ENCODE measurements at places on chromosomes 2 and 18.

DNA sequence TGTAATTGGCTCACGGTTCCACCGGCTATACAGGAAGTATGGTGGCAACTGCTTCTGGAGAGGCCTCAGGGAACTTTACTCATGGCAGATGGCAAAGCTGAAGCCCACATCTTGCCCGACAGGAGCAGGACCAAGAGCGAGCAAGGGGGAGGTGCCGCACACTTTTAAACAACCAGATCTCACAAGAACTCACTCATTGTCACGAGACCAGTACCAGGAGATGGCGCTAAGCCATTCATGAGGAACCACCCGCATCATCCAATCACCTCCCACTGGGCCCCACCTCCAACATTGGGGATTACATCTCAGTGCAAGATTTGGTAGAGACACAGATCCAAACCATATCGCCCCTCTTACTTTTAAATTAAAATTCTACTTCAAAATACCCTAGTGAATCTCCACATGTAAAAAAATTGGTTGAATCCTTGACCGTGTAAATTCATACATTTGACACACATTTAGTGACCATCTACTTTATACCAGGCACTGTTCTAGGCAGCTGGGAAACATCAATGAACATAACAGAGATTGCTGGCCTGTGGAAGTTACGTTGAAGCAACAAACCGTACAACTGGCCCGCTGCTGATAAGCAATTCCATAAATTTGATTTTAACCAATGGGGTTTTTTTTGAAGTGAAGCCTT lies 87.6 kb downstream of the ALPK2 start:
- no peak for DNase-seq

GRCh38 chr2:57693965-57694364 lies 352.6 kb upstream of the VRK2 start:
- DNase-seq, result no peak

GRCh38 chr18:26487437-26487836 lies 60.9 kb downstream of the KCTD1 start:
- no peak for DNase-seq

DNA sequence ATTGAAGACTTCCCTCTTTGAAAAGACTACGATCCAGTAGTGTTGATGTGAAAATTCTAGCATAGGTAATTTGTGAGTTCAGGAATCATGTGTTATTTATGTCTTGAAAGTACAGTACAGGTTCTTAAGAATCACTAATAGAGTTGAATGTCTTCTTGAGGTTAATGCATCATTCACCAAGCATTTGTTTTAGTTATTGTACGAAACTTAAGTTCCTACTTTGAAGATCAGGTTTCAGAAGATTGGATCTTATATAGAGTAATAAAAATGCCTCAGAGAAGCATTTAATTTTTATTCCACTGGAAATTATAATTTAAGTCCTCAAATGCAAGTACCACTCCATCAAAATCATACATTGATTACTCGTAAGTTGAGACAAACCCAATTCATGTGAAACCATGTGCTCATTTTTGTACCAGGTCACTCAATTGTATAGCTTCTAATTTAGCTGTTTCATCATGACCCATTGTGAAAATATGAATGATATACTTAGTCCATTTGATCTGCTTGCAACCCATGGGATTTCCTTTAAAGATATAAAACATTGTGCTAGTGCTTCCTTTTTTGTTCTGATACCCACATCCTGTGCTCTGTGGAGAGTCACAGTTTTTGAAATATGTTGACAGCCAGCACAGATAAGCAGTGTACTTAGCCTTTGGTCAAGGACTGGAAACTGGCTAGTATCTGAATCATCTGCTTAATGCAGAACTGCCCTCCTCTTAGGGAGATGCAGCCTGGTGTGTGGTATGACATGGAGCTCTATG lies 22.5 kb upstream of the RAB27B start:
- DNase-seq, result no peak

DNA sequence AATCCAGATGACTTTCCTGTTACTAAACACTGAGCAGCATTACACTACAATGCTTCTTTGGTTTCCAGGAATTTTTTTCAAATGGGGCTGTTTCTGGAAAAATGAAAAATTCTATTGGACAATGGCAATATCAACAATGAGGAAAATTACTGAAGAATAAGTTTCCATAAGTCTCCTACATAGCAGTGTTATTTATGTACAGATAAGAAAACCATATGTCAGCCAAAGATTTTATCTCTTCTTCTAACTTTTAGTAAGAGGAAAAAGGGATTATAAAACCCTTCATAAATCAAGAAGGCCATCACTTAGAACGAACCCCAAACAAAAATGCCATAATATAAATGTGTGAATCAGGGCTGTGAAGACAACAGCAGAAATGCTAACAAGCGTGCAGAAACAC lies 31.6 kb upstream of the NOSTRIN start:
- no peak for DNase-seq

GRCh38 chr2:214203214-214203613 lies 207.6 kb upstream of the VWC2L start:
- no peak for DNase-seq

- no peak for DNase-seq
These were observed 7.5 kb upstream of the MOCOS start for GRCh38 chr18:36179562-36180355.

GRCh38 chr2:240170883-240171282 lies 30.4 kb upstream of the OTOS start:
- DNase-seq, result no peak

DNA sequence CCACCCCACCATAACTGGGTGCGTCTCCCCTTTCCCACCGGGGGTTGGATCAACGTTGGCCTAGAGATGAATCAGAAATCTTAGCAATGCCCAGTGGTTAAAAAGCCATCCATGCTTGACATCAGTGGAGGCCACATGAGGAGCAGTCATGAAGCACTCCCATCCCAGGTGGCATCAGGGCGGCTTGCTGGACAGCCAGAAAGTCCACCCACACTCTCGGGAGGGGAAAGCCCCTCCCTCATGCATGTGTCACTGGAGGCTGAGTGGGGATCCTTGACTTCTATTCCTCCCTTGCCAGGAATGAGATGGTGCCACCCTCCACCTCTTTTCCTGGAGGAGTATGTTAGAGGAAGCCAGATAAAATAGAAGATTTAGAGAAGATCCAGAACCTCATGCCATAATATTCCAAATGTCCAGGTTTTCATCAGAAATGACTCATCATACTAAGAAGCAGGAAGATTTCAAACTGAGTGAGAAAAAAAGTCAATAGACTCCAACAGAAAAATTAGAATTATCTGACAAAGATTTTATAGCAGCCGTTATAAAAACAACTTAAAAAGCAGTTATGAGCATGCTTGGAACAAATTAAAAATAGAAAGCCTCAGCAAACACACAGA lies 507.1 kb upstream of the ID2 start:
- DNase-seq, result no peak

GRCh38 chr2:44852594-44852993 lies 88.9 kb upstream of the SIX3 start:
- DNase-seq, result no peak

GRCh38 chr2:162257425-162257824 lies 14.2 kb upstream of the FAP start:
- no peak for DNase-seq

GRCh38 chr2:197308996-197309690 lies 1.4 kb downstream of the ANKRD44 start:
- DNase-seq, result no peak

DNA sequence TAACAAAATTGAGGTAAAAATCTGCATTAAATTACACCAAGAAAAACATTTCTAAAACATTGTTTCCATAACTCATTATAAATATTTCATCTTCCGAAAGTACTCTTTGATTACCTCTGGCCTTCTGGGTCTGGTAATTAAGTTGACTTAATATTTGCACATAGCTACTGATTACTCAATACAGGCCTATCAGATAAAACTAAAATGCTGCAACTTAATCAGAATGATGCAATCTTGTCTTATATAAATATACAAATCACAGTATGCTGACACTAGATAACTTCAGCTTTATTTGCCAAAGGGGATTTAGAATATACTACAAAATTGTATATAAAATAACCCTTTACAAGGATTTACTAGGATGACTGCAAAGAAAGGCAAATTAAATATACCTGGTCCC lies 49.3 kb downstream of the SLC35F5 start:
- DNase-seq, result no peak

GRCh38 chr2:128552806-128553551 lies 234.3 kb upstream of the HS6ST1 start:
- no peak for DNase-seq

- DNase-seq, result no peak
These were observed 16.2 kb downstream of the INPP4A start for GRCh38 chr2:98460573-98461497.

DNA sequence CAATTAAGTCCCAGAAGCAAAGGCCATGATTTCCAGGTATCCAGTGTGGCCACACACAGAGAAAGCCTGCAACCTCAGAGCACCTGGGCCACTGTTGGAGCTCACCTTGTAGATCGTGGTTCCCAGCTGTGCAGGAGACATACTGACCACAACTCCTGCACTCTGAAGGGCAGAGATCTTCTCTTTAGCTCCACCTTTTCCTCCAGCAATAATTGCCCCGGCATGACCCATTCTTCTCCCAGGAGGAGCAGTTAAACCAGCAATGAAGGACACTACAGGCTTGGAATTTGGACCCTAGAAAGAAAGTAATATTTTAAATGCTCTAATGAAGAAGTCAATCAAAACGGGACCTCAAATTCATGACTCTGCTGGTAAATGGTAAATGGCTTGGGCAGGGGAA lies 33.8 kb downstream of the SUCLG1 start:
- DNase-seq, result no peak

- no peak for DNase-seq
These were observed 4.3 kb downstream of the UGT1A9 start for GRCh38 chr2:233676046-233676445.

GRCh38 chr2:230224458-230224857 lies 1.1 kb upstream of the SP140 start:
- DNase-seq, result no peak

DNA sequence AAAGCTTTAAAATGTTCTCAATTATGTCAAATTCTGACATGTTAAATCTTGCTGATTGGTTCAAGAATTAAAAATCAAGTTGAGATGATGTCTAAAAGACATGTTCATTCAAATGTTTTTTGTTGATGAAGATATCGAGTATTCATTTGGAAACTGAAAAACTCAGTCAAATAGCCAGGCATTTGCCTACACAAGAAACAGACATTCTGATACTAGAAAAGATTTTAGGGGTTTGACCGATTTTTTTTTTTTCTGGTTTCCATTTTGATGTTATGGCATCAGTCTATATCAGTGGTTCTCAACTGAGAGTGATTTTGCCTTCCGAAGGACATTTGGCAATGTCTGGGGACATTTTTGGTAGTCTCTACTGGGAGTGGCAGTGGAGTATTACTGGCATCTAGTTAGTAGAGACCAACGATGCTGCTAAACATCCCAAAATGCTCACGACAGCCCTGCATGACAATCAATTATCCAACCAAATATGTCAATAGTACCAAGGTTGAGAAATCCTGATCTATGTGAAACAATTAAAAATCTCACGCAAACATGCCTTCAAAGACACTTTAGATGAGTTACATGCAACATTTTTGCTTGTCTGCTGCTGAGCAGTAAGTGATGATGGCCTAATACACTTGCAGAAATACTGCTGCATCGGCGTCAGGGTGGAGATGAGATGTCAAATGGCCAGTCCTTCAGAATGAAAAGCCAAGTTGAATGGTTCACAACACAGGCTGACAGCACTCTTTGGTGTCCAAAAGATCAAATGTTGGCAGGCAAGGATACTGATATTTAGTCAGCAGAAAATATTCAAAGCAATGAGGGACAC lies 12.5 kb downstream of the RASGRP3 start:
- no peak for DNase-seq

GRCh38 chr2:220279372-220279771 lies 651.9 kb downstream of the SLC4A3 start:
- DNase-seq, result no peak

DNA sequence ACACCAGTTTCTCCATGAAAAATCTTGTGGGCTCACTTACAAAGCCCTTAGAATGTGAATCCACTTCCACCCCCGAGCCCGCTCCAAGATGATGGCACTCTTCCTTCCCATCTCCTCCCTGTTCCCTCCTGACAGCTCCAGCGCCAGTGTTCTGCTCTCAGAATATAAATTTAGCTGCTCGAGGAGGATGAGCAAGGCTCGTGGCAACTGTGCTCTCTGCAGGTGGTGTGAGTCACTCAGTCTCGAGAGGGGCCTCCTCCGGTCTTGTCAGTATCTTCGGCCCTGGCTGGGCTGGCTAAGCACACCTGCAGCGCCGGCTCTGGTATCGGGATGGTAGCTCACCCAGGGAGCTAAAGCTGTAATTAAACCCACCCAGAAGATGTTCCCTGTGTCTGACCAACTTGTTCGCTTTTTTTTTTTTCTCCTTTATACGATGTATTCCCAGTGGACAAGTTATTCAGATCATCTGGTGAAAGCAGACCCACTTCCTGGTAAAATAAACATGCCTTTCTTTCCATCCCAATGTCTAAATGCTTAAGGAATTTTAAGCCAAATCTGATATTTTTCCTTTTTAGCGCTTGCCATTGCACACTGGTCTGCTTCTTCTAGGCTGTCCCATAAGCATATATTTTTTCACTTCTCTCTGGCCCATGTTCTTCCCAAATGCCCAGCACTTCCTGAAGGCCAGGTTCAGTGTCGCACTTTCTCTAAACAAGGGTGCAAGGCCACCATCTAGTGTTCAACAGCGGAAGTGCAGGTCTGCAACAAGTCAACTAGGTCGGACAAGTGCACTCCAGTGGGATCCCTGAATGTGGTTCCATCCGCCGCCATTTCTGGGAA lies 31.4 kb upstream of the YPEL5 start:
- DNase-seq, result no peak

DNA sequence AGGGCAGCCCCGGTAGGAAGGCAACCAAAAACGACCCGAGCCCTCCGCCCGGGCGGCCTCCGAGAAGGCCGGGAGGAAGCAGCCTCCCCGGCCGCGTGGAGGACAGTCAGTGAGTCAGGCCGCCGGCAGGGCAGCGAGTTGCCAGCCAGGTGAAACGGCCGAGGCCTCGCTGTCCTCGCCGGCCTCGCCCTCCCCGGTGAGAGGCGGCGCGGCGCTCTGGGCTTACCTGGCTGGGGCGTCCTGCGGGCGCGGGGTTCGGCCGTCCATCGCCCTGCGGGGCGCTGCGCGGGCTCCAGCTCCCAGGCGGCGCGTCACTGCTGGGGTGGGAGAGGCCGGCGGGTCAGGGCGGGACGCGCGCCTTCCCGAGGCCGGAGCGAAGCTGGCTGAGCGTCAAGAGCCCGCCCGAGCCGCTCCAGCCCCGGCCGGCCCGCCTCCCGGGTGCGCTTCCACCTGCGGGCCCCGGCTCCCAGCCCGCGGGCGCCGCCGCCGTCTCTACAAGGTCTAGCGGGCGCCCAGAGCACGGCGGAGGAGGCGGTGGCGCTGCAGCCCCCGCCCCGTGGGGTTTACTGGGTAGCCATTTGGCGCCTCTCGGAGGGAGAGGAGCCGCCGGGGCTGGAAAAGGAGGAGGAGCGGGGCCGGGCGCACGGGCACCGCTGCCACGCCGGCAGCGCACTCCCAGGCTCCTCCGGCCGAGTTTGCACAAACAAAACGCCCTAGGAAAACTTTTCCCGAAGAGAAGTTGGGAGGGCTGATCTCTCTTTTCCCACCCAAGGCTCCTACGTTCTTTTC lies 499 bp downstream of the COBLL1 start:
- no peak for DNase-seq

- DNase-seq, result no peak
These were observed 57.0 kb downstream of the EFR3B start for GRCh38 chr2:25098670-25099486.
